CD4-positive, alpha-beta T cell treated with Interleukin-17A for 4 hours (primary cell): ENCODE measurements at places on chromosomes 16 and 17.

GRCh38 chr16:71537643-71538042 lies 11.4 kb downstream of the CHST4 start:
- DNase-seq = peak; percentile 29

DNA sequence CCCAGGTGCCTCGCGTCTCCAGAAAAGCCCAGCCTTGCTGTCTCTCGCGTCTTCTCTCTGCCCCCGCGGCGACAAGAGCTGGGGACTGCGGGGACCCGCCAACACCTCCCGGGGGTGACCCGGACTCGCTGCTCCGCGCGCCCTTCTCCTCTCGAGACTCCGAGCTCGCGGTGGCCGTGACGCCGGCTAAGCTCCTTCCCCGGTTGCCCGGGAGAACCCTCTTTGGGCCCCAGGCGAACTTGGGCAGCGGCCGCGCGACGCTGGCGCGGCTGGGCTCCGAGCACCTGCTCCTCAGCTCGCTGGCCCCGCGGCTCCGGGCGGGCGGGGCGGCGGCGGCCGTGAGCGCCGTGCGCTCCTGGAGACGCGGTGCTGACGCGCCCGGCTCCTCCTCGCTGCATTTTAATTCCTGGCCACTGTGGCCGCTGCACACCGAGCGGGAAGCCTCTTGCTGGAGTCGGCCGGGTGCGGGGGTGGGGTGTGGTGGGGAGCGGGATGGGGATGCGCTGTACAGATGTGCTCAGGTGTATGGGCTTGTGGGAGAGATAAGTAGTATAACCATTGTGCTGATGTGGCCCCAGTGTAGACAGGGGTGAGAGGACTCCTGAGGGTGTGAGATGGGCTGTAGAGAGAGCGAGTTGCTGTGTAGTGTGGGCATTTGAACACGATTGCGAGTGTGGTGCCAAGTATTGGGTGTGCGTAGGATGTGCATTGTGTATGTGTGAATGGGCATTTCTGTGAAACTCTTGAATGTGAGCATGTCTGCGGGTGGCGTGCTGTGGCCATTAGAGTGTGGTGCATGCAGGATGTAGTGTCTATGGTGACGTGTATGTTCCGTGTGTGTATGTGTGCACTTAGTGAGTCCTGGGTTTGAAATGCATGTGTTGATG lies at the start of gene ASIC2:
TSS of gene ASIC2 (minus strand) at position 315 of the 887 bp plus-strand sequence.
- DNase-seq = no peak

GRCh38 chr16:68884401-68884800 lies 41.1 kb downstream of the TANGO6 start:
- no peak for DNase-seq

- peak; percentile 68 for DNase-seq
Measured at GRCh38 chr17:78645421-78646295, 68.5 kb upstream of the DNAH17 start.

DNA sequence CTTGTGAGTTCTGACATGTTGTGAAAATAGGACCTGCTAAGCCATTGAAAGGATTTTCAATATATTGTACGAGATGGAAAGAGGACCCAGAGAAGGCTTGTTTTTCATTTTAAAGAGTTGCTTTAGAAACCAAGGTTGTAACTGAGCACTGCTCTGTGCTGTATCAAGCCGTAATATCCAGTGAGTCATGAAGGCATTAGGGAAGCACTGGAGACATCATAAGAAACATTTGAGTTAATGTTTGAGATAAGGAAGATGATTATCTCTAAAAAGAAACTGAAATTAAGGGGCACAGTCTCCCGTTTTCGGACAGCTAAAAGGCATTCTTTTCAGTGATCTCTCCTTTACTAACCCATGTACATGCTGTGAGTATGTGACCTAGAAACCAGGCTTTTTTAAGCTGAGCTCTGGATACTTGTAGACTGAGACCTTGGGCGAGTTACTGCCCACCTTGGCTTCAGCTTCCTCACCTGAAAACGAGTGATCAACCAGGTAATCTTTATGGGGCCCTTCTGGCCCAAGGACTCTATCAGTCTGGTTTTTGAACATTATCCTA lies 149.2 kb upstream of the TBX2 start:
- DNase-seq = no peak

DNA sequence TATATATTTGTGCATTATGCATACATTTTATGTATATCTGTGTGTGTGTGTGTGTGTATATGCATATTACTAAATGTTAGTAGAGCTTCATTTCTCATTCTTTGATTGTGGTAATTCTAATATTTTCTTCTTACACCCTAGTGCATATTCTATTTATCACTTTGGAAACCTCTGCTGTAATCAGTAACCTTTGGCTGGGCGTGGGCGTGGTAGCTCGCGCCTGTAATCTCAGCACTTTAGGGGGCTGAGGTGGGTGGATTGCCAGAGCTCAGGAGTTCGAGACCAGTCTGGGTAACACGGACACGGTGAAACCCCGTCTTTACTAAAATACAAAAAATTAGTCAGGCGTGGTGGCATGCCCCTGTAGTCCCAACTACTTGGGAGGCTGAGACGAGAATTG lies 26.9 kb downstream of the CPSF4L start:
- DNase-seq = no peak

DNA sequence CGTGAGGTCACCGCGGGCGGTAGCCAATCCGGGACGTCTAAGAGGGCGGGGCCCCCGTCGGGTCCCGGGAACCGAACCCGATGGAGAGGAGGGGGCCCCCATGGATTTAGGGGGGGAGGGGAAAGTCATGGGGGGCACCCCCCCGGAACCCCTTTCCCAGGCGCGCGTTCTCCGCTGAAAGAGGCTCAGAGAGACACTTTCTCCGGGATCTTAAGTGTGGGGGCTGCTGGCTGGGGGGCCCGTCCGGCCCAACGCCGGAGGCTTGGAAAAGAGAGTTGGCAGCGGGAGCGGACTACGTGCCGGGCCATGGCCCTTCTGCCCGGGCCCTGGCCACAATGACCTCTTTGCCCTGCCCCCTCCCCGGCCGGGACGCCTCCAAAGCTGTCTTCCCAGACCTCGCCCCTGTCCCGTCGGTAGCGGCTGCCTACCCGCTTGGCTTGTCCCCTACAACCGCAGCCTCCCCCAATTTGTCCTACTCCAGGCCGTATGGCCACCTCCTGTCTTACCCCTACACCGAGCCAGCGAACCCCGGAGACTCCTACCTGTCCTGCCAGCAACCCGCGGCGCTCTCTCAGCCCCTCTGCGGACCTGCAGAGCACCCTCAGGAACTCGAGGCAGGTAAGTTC lies at the start of gene DLX4:
TSS of gene DLX4 (plus strand) at position 57 of the 626 bp plus-strand sequence. CDS start at position 336, 279 bp downstream.
- DNase-seq = peak; percentile 38

- no peak for DNase-seq
Measured at GRCh38 chr17:31093866-31094599, 744 bp upstream of the NF1 start.

GRCh38 chr16:23334457-23334853 lies 32.4 kb downstream of the SCNN1B start:
- DNase-seq = no peak

GRCh38 chr16:3642397-3643094 lies 11.9 kb upstream of the DNASE1 start:
- DNase-seq = no peak

DNA sequence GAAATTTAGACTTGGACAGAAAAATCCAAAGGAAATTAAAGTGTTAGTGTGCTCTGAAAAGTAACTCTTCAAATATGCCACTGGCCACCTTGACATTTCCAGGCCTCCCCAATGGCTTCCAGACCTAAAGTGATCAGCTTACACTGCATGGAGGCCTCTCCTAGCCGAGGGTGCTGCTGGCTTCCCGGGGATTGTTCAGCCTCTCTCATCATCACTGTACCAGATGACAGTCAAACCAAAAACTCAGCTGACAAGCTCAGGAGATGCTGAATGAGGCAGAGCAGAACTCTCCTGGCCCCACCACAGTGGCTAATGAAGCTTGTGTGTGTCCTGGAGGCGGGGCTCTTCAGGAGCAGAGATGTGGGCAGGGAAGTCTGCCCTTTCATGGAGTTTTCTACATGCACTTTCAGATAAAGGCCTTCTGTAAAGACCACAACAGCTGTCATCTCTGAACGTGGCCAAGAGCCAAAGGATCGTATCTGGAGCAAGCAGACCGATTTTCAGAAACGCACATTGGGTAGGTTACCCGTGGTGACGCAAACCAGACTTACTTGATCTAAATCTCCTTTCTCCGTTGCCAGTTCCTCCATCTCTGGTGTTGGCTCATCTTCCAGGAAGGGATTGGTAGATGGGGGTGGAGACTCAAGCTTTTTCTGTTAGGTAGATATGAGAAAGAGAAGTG lies 113.3 kb downstream of the VPS53 start:
- DNase-seq = no peak

DNA sequence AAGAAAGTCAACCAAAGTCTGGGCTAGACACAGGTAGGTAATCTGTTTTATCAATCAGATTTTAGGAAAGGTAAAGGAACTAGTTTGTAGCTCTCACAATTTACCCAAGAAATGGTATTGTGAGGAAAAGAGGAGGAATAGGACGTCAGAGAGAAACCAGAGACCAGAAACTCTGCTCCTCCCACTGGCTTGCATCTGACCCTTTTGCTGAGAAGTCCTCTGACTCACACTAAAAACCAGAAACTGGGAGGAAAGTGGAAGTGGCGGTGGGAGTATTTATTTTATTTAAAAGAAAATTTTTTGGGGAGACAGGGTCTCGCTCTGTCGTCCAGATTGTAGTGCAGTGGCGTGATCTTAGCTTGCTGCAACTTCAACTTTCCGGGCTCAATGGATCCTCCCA lies 38.0 kb upstream of the MNT start:
- DNase-seq = no peak

GRCh38 chr16:58338205-58338604 lies 43.4 kb upstream of the PRSS54 start:
- no peak for DNase-seq

DNA sequence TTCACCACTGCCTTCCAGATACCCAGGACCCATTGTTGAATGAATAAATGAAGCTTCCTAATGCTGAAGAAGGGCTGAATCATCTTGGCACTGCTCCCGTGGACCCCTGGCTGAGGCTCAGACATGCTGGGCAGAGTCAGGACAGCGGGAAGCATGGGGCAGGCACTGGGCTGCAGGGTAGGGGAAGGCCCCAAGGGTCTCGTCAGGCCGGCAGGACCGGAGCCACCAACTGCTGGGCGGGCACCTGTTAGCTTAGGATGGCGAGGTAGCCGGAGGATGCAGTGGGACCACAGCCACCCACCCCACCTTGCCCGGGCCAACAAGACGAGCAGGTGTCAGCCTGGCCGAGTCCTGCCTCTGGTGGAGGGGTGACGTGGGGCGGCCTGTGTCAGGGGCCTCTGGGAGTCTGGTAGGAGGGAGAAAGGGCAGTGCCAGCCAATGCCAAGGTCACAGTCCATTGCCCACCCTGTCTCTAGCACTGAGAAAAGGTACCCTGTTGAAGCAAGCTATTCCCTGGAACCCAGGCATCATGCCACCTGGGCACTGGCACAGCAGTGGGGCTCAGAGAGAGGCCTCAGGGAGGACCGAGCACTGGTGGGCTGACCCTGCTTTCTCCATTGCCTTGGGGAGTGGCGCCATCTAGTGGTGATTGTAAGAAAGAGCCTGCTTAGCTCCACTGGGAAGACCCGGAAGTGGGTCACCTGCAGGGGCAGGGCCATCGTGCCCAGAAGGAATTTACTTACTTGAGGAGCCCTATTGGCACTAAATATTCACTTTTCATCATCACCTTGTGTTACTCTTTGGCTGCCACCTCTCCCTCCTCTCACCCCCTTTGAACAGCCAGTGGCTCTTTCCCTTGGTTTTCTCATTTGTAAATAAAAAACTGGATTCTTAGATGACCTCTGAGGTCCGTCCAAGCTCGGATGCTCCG lies 3.0 kb upstream of the DLX3 start:
- peak; percentile 89 for DNase-seq

- no peak for DNase-seq
Measured at GRCh38 chr16:48629531-48629930, 19.6 kb upstream of the N4BP1 start.

- DNase-seq = no peak
Measured at GRCh38 chr16:17130733-17131132, 340.0 kb downstream of the XYLT1 start.

- no peak for DNase-seq
Measured at GRCh38 chr16:726188-726437, 130 bp downstream of the CCDC78 start.

GRCh38 chr17:35510052-35510451 lies 27.4 kb downstream of the SLFN12L start:
- DNase-seq = no peak

GRCh38 chr17:80848449-80849102 lies 143.1 kb upstream of the CHMP6 start:
- no peak for DNase-seq

DNA sequence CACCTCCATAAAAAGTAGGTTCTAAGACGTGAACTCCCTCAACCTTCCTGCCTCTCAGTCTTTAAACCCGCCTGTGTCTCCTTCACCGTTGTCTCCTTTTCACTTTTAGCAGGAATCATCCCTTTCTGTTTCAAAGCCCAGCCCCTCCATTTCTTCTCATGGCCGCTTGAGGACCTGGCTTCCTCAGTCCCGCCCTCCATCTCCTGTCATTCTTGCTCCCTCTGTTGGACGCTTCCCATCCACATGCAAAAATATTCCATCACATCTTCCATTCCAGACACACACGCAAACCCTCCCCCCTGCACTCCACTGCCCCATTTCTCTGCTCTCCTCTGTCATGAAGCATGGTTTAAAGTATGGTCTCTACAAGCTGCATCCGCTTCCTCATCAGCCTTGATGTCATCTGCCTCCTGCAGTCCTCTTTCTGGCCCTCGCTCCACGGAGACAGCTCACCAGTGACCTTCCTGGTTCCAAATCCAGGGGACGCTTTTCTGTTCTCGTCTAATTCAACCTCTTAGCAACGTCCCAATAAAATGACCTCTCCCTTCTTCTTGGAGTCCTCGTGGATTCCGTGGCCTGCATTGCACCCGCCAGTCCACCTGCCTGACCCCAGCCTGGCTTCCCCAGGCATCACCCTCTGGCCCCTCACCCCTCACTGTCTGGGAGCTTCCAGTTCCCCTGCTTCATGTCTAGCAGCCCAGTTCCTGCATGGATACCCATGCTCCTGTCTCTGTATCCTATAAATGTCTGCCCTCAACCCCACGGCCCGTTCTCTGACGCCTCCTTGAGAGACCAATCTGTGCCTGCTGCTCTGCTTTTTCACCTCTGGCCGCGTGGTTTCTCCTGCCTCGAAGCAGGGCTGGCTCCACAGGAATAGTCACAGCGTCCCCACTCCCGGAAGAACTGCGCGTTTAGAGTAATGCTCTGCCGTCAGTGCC lies 26.2 kb downstream of the ANKRD40 start:
- DNase-seq = no peak

DNA sequence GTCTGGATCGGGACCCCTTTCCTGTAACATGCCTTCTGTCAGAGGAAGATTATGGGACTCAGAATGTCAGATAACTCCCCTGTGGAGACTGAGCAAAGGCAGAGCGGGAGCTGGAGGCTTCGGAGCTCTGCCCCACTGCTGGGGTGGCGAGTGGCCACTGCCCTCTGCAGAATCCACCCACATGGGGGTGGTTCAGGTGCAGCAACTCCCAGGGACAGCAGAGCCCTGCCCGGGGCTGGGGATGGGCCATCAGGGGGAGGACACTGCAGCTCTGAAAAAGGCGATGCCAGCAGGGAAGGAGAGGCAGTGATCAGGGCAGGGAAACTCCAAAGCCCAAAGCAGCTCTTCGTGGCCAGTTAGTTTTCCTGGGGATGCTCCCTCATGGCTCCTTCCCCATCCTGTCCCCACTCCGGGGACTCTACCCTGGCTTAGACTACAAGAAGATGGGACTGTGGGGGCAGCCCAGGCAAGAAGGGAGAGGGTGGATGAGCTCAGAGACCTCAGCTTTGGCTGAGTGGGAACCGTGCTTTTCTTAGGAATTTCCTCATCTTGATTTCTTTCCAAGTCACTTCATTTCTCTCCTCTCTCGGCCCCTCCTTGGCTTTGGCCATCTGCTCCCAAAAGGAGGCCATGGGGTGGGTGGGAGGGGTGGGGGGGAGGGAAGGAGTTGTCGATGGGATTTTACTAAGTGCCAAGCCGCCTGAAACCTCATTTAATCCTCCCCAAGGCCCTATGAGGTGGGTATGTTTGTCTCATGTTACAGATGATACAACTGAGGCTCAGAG lies 4.0 kb downstream of the CA4 start:
- DNase-seq = no peak
